Stimulated activated CD4-positive, alpha-beta T cell treated with anti-CD3 and anti-CD28 coated beads, Interleukin-1b, Interleukin-23, amount 100 ng/mL, for 48 hours (primary cell): ENCODE measurements at places on chromosomes 5 and 9.

DNA sequence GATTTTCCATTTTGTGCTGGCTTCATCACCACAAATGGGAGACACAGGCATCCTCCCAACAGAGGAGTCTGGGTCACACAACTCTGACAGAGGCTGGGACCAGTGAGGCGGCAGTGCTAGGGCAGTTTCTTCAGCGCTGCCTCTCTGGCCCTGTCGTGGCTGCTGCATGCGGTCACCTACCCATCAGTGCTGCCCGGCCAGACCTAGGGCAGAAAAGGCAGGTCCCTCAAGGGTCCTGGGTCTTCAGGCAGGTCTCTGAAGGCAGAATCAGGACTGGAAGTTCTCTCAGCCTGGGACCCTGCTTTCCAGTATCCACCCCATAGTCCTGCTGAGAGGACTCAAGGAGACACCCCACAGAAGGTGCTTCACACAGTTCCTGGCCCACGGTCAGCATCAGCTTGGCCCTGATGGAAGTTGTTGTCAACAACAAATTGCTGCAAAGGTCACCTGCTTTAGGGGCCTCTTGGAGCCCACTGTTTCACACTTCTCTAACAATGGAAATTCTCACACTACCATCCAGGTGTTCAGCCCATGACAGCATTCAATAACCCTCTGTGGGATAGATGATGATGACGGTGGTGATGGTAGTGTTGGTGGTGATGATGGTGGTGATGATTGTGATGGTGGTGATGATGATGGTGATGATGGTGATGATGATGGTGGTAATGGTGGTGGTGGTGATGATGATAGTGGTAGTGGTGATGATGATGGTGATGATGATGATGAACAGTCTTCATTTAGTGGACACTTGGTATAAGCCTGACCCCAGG is 146.4 kb upstream of the PPP1R26 start:
- no peak for DNase-seq

DNA sequence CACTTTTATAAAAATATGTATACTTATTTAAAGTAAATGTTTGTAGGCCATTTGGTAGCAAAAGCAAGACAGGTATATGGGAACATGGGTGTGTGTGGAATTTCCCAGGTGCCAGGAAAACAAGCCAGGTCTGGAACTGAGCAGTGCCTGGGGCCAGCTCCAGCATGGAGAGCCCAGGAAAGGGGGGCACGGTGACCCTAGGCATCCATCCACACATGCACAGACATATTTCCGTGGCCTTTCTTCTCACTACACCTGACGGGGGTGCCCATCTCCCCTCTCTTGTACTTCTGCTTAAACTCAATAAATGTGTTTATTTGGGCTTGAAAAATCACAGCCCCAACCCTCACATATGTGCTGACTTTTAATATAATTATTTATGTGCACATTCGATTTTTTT is 31.2 kb upstream of the CXCL14 start:
- DNase-seq, result no peak

DNA sequence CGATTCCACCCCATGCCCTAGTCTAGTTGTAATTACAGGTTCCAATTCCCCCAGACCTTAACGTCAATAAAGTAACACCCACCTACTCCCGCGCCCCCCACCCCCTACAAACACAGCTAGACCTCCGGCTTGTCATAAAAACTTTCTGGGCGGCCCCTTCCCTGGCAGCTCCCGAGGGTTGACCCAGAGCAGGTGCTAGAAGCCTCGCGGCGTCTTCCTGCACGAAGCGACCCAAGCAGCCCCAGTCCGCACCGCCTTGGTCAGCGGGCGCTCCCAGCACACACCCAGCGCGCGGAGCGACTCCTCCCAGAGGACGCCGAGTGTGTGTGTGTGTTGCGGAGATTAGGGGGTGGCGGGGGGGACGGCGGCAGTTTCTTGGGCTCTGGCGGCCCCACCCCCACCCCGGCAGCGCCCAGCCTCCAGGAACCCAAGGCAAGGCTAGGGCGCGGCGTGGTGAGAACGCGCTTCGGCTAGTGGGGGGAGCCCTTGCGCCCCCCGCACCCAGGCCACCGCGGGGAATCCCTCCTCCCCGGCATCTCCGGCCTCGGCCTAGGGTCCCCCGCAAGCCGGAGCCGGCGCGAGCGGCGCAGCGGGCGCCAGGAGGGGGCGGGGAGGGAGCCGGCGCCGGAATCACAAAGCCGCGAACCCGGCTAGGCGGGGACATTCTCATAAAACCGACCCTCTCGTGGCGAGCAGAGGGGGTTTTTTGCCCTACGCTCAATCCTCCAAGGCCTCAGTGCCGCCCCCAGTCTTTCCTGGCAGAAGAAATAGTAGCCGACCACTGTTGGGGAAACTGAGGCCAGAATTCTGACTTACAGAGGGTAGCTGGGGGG is 2.2 kb downstream of the PCDH1 start:
- no peak for DNase-seq

GRCh38 chr9:95447660-95448420 is 68.9 kb downstream of the PTCH1 start:
- no peak for DNase-seq

DNA sequence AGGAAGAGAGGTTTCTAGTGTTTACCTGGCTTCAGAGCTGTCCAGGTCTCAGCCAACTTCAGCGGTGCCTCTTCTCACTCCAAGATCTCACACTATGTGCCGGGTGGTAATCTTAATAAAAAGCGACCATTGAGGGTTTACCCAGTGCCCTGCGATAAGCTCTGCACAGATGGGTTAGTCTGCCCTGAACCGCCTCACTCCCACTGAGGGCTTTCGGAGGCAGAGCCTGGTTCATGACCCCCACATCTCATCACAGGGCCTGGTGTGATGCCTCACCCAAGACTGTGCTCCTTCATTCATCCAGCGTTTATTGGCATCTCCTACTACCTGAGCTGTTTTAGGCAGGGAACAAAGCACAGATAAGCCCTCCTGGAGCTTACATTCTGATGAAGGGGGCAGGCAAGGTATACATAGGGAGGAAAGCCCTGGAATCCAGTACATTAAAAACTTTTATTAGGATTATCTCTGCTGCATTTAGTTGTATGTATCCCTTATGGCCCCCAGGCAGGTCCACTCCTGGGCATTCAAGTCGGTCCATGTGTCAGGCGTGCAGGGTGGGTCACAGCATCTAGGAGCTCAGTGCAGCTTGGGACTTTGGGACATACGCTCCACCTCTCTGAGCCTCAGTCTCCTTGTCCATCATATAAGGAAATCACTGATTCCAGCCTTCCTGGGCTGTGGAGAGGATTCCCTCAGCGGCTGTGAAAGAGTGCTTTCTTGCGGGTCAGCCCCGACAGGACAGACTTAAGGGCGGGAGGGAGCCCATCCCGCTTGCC is 613 bp upstream of the COL15A1 start:
- DNase-seq, result no peak

DNA sequence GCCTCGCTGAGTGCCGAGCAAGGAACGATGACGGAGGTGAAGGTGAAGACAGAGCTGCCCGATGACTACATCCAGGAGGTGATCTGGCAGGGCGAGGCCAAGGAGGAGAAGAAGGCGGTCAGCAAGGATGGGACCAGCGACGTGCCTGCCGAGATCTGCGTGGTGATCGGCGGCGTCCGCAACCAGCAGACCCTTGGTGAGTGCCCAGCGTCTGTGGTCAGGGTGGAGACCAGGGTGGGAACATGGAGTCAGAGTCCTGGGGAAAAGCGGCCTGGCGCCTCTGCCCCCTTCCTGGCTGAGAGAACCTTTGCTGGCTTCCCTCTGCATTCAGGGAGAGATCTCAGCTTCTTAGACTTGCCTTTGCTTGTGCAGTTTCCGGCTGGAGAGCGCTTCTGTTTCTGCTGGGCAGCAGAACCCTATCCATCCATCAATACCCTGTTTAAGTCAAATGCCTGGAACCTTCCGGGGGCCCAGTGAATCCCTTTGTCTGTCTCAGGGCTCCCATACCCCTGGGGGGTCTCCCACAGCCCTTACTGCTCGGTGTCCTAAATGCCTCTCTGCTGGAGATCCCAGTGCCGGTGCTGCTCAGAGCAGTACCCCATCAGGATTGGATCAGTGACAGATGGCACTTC is 89.6 kb downstream of the AMBP start:
- DNase-seq, result no peak

DNA sequence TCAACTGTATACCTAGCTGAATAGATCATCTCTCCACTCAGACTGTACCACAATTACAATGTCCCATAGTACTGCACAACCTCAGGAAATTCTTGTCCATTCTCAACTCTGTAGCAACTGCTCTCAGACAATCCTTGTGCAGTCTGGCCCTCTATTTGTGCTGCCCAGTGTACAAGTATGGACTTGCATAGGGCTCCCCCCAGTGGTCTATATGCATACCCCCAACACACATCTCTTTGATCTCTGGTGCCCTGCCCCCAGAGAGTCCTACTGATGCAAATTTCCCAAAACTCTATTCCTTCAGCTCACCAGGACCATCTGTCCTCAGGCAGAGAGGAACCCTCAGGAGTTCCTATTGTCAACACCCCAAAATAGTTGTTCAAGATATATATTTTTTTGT is 205.3 kb downstream of the SLCO4C1 start:
- DNase-seq, result no peak

GRCh38 chr9:128494108-128494745 is 10.3 kb upstream of the GLE1 start:
- no peak for DNase-seq

DNA sequence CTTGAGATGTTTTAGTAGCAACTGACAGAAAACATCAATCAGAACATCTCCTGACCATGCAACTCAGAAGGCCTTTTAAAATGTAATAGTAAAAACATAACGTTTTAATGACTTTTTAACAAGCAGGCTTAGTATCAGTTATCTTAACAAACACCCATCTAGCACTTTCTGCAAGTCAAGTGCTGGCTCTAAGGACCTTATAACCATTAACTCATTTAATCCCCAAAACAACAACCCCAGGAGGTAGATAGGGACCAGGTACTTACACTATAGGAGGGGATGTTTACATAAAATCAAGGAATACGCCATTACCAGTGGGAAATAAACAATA is 41.8 kb downstream of the ROR2 start:
- DNase-seq, result no peak

DNA sequence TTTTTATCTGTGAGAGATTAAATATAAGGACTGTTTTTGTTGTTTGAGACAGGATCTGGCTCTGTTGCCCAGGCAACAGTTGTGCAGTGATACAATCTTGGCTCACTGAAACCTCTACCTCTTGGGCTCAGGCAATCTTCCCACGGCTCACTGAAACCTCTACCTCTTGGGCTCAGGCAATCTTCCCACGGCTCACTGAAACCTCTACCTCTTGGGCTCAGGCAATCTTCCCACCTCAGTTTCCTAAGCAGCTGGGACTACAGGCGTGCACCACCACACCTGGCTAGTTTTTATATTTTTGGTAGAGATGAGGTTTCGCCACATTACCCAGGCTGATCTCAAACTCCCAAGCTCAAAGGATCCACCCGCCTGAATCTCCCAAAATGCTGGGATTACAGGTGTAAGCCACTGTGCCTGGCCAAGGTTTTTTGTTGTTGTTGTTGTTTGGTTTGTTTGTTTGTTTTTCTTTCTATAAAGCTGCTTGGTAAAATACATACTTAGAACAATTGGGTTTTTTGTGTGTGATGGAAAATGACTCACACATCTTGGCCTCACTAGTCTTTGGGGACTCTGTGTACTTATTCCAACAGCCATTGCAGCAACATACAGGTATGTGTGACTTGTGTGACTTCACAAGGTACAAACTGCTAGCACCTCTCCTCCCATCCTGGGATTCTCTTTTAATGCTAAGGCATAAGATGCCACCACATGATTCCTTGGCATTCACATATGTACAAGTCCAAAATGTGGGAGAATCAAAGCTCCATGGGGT is 36.5 kb upstream of the RASA1 start:
- no peak for DNase-seq
